Cortex of kidney (tissue), 1 donor: ENCODE measurements at places on chromosomes 1 and 21.

GRCh38 chr1:107142666-107143065, 1.8 kb downstream of the NTNG1 start:
- no peak for DNase-seq

DNA sequence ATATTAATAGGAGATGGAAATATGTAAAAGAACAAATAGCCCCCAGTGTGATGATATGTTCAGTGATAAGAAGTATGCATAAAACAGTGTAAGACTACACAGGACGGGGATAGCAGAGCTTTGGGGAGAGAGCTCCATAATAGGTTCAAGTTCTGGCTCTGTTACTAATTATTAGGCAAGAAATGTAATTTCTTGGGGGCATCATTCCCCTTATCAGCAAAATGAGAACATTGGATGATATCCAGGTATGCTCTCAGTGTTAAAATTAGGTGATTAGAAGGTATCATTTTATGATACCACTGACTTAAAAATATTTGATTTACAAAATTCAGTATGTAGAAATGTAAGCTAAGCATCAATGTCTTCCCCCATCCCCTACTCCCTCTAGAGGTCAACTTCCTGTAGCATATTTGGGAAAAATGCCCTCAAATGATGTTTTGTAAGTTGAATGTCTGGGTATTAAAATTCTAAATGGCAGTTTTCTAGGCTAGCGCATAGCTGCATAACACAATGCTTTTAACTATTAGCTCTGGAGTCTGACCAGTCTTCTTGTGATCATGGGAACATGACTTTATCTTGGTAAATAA, 585.7 kb upstream of the CAMK1G start:
- no peak for DNase-seq

GRCh38 chr1:31151402-31151801, 85.9 kb upstream of the PUM1 start:
- DNase-seq = no peak

DNA sequence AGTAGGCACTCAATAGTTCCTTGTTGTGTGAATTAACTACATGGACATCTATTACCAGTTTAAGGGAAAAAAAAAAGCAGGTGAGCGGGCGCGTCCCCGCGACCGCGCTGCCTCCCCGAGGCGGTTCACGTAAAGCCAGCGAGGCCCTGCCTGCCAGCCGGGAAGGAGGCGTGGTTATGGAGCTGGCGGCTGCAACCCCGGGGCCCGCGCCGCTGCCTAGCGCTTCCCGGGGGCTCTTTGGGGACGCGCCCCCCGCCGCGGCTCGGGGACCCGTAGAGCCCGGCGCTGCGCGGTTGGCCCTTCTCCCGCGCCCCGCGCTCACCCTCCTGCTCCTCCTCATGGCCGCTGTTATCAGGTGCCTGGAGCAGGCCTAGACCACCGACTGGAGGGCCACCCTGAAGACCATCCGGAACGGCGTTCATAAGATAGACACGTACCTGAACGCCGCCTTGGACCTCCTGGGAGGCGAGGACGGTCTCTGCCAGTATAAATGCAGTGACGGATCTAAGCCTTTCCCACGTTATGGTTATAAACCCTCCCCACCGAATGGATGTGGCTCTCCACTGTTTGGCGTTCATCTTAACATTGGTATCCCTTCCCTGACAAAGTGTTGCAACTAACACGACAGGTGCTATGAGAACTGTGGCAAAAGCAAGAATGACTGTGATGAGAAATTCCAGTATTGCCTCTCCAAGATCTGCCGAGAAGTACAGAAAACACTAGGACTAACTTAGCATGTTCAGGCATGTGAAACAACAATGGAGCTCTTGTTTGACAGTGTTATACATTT, 2.6 kb upstream of the CC2D1B start:
- no peak for DNase-seq

DNA sequence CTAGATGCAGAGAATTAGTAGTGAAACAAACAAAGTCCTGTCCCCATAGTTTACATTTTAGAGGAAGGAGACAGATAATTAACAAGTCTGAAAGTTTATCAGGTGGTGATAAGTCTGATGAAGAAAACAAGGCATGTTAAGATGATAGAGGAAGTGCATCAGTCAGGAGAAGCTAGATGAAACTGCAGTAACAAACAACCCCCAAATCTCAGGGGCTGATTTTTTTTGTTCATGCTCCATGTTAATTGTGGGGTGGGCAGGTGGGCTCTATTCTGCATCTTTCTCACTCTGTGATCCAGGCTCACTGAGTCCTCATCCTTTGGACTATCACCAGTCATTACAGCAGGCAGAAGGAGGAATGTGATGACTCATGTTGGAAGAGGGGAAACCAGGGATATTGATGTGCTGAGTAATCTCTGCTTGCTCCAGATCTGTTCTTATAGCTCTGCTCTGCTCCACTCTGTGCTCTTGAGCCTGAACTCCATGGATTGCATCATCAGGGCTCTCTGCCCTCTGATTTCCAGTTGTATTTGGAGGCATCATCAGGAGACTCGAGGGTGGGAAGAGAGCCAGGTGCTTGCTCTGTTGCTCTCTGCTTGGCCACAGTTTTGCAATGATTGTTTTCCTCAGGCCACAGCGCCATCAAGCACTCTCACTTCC, 166.9 kb downstream of the IER5 start:
- DNase-seq = no peak

GRCh38 chr1:53636621-53637171, 102.3 kb downstream of the GLIS1 start:
- DNase-seq = no peak

- DNase-seq = no peak
Measured at GRCh38 chr1:156368889-156369684, at the start of gene RHBG. Gene RHBG, plus strand, starts transcription at chr1:156369211. Its CDS starts 39 bp downstream, at chr1:156369250.

GRCh38 chr1:186996816-186997215, 168.1 kb downstream of the PLA2G4A start:
- no peak for DNase-seq

DNA sequence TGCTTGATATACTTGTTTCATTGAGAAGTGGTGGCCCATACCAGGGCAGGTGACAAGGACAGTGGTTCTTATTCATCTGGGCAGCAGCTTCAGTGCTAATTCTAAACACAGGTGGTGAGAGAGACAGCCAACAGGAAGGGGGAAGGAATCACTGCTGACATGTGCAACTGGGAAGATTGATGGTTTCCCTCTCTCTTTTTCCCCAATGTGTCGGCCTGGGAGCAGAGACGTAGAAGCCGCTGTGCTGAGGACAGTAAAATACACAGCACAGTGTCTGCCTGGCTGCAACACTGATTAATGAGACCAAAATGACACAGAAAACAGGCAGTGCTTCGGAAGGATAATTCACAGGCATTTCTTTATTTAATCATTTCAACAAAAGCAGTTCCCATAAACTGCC, 48.8 kb downstream of the WARS2 start:
- DNase-seq = no peak

DNA sequence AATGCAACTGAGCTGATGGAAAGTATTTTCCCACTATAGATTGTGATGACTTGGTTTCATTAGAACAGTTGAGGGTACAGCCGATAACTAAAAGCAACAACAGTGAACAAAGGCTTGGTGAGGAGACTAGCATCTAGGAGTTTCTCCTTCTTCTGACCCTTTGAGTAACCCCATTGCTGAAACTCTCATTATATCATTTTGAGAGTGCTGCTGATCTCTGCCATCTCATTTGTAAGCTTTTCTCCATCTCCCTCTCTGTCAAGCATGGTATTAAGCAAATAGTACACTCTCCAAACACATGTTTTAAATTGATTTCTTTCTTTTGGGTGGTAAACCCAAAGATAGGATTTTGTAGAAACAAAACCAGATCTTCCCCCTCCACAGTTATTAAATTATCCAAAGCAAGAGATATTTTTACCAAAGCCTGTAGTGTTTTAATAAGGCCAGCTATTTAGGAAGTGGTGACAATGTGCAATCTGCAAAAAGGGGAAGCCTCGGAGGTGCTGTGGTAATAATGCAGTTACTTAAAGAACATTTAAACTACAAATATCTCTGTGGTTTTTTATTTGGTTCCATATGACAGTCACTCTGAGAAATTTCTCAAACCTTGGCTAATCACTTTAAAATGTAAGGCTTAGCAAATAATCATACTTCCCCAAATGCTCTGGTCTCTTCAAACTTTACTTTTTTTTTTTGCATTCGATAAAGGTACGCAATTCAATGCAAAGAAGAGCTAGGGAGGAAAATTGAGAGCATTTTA, 287.5 kb downstream of the HLX start:
- no peak for DNase-seq

- DNase-seq = no peak
Measured at GRCh38 chr1:70767377-70767776, 280.2 kb downstream of the PTGER3 start.

DNA sequence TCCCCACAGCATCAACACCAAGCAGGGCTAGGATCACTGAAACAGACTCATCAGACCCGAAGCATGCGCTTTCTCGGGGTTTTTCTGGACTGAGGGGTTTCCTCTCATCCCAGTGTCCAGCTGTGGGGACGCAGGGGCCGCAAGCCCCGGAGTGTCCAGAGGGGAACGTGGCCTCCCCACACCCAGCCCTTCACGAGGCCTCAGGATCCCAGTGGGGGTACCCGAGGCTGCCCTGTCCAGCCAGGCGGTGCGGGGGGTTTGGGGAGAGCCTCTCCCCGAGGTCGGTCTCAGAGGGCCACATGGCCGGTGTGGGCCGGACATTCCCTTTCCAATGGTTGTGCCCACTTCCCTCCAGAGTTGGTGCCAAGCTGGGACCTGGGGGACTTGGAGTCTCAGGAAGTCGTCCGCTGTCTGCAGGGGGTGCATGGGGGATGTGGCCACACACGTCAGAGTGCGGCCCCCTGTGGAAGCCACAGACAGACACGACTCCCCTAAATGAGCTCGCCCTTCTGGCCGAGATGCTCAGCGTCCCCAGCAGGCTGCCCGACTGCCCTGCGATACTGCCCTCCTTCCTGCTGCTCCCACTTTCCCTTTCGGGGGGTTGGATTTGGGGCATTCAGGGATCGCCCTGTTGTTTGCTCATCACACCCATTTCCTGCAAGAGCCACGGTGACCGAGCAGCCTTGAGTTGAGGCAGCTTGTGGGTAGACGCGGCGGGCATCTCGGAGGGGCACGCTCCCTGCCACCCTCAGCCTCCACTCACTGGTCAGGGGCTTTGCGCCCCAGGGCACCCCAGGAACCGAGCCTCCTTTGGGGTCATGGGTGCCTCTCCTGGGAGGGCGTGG, 4.1 kb downstream of the COL6A1 start:
- no peak for DNase-seq

DNA sequence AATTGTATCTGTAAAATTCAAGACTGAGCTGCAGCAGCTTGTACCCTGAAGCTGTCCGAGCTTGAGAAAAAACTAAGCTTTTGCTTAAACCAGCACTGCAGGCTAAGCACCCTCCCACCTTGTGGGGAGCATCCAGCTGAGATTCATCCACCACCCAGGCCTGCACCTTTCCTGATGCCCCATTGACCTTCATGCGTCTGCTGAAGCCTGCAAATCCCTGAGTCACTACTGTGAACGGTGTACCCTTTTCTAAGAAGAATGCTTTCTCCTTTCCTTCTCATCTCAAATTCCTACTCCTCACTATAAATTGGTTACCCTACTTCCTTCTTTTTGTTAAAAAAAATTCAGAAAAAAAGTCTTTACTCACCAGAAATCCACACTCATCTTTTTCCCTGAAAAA, 90.9 kb upstream of the RGS18 start:
- no peak for DNase-seq

DNA sequence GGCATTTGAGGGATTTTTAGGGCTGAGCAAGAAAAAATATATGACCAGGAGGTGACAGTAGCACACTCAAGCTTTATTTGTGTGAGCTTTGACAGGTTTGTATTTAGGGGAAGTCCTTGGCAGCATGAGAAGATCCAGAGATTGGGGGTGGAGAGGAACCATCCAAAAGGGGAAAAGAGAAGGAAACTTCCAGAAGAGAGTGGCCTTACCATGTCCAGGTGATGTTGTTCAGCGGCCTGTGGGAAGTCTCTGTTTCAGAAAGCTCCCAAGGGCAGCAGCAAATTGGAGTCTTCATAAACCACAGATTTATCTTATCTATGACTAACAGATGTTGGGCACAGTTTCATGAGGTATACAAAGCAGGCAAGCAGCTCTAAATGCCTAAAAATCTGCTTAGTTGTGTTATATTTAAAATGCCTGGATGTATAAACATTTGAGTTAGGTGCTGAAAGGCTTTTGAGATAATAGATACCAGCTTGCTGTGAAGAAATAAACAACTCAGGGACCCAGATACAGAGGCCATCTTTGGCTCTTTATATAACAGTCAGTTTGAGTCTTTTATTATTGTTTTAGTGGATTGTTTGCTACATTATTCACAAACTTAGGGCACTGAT, 21.2 kb upstream of the ADAR start:
- no peak for DNase-seq

DNA sequence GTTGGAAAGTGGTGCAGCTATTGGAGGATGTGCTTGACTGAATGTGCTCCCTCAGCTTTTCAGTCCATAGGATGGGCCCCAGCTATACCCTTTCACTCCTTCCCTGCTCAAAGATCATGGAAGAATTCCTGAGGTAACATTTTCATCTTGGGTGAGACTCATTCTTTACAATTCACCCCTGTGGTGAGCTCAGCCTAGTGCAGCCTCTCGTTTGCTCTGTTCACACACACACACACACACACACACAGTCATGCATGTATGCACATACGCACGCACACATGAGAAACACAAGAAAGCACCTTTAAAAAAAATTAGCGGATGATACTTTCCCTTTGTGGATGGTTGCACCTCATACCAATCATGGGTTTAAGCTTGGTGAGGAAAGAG, 25.8 kb downstream of the CCN1 start:
- no peak for DNase-seq

- DNase-seq = no peak
Measured at GRCh38 chr1:33494929-33495328, 22.5 kb downstream of the ZSCAN20 start.

DNA sequence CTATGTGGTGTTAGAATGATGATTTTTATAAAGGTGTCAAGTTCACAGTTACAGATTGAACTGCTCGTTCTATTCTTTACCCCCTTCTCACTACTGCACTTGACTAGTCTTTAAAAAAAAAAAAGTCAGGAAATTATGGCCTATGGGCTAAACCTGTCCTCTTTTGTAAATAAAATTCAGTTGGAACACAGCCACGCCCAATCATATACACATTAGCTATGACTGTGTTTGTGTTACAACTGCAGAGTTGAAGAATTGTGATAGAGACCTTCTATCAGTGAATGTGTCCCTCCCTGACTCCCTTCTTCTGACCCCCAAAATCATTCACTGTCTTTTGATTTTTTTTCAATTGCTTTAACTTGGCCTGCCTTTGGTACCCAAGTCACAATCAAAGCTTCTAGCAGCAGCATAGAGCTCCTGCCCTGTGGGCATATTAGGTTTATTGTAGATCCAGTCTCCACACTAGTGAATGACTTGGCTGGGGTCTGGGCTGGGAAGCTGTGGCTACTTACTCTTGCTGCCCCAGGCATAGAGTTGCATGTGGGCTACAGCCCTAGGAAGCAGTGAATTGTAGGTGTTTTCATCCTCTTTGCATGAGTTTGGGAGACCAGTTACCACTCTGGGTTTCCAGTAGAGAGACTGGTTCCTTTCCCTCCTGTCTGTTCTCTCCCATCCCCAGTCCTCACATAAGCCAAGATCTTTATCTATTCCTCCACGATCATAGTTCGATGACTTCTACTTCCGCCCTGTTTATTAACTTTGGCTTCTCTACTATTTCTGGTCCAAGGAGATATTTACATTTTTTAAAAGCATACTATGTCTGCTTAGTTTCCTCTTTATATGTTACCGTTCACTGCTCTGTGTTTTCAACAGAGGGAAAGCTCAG, 249.9 kb downstream of the FMN2 start:
- DNase-seq = no peak

- DNase-seq = no peak
Measured at GRCh38 chr1:193555662-193556441, 369.4 kb upstream of the B3GALT2 start.
